ENCODE measurements at places on chromosomes 7 and 10.

DNA sequence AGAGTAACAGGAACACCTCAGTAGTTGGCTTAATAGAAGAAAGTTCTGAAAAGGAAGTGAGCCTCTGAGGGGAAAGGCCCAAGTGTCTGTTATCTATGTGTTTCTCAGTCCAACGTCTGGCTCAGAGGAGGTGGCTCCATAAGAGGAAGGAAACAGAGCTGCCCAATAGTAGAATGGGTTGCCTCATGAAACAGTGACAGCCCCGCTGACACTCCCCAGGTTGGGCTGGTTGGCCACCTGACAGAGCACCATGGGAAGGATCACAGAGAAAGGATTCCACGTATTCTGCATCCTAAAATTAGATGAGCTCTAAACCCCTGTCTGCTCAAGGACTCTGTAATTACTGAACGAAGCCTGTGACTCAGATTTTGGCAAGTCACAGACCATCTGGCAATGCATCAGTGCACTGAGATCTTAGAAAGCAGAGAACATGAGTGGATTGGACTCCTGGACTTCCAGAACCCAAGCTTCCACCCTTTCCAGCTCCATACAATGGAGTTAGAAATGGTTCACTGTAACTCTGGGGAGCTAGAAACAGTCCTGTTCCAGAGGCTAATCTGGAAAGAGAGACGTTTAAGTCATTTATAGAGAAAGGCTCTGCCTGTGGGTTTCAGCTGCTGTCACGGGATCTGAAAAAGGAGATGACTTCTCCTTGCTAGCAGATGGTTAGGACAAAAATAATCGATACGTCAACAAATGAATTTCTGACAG is 2.9 kb downstream of the PKD2L1 start:
- DNase-seq = peak; percentile 41

DNA sequence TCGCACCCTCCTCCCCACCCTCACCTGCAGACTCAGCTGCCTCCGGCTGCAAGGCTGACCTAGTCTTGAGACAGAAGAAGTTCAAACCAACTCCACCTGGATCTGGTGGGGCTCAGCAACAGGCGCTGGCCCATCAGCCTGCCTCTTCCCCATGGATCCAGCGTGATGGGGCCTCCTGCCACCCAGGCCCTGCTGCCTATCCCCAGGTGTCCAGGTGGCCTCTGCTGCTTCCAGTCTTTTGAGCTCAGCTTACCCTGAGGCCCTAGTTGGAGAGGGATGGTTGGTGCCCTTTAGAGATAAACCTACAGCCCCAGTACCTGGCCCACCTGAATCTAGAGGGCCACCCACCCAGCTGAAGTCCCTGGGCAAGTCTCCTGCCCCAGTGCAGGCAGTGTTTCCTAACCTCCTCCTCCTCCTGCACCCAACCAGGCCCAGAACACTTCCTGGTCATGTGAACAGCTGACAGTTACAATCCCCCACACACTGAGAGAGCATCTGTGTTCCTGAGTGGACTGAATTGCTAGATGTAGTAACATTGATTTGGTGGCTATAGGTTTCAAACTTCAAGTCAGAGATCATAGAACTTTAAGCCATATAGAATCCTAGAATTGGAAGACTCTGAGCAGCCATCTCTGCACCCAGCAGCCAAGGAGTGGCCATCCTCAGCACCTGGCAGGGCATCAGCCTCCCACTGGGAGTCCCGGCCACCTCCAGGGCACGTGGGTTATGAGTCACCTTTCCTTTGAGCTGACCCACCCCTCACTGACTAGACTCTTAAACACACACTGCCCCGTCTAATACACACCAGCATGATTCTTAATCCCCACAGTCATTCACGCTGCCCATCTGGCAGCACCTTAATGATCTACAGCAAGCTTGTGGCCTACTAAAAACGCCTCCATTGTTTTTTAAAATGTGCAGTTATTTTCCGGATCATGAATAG is 51.9 kb downstream of the ALOX5 start:
- no peak for DNase-seq

DNA sequence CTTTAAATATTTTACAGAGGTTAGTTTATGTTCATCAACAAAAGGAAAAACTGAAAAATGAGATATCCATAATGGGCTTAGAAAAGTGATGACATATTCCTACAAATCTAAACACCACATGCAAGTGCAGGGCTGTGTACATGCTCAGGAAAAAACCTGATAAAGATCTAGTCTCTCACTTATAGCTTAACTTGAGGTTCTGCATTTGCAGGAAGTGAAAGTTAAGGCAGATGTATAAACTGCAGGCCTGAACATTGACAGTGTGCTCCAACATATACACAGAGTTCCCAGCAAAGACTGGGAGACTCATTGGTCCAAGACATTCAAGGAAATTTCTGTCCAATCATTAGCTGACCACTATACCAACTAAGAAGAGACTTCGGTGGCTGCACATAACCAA is 63.8 kb upstream of the RET start:
- no peak for DNase-seq

DNA sequence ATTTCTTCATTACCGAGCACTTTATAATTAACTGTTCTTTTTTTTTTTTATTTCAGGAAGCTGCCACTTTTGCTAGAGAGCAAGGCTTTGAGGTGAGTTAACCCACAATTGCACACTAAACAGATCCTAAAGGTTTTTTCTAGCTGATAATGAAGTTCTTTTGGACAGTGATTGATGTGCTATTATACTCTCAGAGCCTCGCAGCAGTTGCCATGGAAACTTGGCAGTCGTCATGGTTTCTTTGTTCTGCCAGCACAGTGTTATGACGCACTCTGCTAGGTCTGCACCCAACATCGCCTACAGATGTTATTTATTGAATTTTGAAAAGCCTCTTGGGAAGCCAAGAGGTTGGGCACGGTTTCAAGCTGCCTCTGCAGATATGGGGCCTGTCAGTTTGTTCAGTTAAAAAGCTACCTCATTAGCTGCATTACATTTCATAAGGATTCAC is 237.2 kb upstream of the KAT6B start:
- peak; percentile 95 for DNase-seq

- DNase-seq = no peak
Measured at GRCh38 chr10:113681533-113682470, 2.1 kb downstream of the CASP7 start.

DNA sequence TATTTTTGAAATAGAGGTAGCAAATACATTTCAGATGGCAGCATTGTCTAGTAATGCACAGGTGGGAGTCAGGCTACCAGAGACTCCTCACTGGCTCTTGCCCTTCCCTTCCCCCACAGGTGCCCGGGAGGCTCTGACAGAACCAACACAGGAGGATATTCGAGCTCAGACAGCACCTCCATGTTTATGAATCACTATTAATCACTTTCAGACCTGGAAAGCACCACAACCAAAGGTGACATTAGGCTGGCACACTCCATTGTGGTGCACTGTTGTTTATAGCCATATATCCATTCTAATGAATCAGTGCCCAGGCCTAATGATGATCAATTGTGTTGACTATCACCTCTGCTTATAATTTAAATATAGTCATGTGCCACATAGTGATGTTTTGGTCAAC is 107.8 kb upstream of the NAMPT start:
- DNase-seq = no peak

- DNase-seq = peak; percentile 60
Measured at GRCh38 chr7:116593359-116594075, 68.7 kb downstream of the CAV1 start.

DNA sequence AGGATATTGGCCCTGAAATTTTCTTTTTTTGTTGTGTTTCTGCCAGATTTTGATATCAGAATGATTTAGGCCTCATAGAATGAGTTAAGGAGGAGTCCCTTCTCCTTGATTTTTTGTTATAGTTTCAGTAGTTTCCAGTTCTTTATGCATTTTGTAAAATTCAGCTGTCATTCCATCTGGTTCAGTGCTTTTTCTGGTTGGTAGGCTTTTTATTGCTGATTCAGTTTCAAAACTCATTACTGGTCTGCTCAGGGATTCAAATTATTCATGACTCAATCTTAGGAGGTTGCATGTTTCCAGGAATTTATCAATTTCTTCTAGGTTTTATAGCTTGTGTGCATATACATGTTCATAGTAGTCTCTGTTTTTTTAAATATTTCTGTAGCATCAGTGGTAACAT is 10.1 kb upstream of the TMEM196 start:
- no peak for DNase-seq

DNA sequence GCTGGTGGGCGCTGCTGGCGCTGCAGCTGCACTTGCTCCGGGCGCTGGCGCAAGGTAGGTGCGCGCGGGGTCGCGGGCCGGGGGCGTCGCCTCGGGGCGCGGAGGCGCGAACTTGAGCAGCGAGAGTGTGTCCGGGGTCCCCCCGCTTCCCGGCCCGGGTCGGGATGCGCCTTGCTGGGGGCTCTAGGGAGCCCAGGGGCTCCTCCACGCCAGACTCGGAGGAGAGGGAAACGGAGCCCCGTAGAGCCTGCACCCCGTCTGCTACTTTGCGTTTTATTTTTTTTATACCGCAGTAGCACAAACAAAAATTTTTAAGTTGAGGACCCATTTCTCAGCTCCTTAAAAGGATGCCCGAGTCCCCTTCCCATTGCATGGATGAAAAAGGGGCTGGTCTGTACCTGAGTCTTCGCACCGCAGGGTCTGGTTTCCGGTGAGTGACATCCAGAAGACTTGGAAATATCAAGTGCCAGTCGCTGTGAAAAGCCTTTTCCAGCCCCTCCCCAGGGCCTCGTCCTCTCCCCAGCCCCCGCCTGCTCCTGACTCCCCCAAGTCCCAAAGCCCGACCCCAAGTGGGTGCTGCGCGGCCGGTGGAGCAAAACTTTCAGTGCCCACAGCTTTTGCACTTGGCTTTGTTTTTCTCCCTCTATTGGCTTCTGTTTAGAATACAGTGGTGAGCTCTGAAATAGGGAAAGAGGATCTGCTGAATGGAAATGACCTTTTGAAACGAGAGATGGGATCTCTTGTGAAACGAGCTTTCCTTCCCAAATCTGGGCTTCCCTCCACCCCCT is 973 bp downstream of the SDK1 start:
- peak; percentile 55 for DNase-seq

Measured in adipocyte (in vitro differentiated cells).